ENCODE measurements at places on chromosomes 5 and 9.

GRCh38 chr9:107276966-107277710, 5.9 kb upstream of the RAD23B start:
- no peak for DNase-seq

- DNase-seq: no peak
Observed at GRCh38 chr5:91090995-91091394, 292.1 kb downstream of the ARRDC3 start.

DNA sequence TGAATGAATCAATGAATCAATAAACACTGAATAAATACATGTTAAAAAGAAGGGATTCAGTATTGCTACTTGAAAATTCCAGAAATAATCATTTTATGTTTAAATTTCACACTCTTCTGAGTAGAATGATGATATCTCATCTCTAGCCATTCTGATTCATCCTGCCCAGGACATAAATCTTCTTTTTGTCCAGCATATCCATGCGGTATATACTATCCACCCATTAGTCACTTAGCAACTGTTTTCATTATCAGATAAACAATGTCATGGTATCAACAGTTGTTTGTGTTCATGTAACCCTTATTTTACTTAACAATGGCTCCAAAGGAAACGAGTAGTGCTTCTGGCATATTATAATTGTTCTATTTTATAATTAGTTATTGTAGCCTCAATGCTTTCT, 432.4 kb upstream of the SMC2 start:
- no peak for DNase-seq

- peak; percentile 84 for DNase-seq
Observed at GRCh38 chr9:37800631-37801286, at the start of gene DCAF10. TSS of gene DCAF10 (plus strand) at chr9:37800797. CDS start at chr9:37800867, 70 bp downstream.

GRCh38 chr5:61370506-61370905, 38.4 kb downstream of the ZSWIM6 start:
- no peak for DNase-seq

DNA sequence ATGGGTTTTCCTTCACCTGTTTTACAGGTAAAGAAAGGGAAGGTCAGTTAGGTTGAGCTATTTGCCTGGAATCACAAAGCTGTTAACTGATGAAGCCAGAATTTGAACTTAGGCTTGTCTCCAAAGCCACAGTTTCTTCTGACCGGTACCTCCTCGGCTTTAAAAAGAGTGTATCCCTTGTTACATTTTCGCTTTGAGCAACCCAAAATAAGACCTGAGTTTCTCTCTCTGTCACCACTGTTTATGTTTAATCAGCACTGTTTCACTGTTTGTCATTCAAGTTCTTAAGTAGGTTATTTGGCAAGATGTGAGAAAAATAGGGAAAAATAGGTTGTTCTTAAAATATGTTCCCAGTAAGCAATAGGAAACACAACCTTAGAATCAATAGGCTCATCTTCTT, 84.6 kb downstream of the VCAN start:
- DNase-seq: no peak

- no peak for DNase-seq
Observed at GRCh38 chr9:127155314-127155960, 33.0 kb upstream of the ANGPTL2 start.

- no peak for DNase-seq
Observed at GRCh38 chr5:180600554-180601041, 9.3 kb upstream of the SCGB3A1 start.

DNA sequence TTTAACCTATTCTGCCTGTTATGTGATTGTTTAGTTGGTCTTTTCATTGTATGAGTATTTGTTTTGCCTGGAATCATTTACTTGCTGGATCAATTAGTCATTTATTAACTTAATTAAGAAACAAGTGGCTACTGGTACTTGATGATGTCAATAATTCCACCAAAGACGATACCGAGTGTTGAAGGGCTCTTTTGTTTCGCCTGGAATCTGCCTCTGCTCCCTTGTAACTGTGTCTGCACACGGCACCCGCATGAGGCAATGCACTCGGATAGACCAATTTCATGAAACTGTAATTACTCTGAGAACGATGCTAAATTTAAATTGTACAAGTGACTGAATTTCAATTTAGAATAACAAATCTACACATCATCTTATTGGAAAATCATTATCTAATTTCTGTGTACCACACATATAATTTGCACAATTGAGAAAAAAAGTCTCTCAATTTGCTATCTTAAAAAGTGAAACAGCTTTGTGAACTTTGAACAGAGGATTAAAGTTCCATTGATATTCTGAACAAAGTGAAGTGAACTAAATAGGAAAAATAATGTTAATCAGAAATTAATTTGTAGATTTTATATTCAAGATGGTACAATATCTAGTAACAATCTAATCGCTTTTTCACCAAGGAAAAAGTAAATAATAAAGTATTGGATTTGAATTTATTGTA, 143.2 kb downstream of the CTNND2 start:
- peak; percentile 47 for DNase-seq

- DNase-seq: no peak
Observed at GRCh38 chr9:36717276-36717675, 144.6 kb downstream of the MELK start.

DNA sequence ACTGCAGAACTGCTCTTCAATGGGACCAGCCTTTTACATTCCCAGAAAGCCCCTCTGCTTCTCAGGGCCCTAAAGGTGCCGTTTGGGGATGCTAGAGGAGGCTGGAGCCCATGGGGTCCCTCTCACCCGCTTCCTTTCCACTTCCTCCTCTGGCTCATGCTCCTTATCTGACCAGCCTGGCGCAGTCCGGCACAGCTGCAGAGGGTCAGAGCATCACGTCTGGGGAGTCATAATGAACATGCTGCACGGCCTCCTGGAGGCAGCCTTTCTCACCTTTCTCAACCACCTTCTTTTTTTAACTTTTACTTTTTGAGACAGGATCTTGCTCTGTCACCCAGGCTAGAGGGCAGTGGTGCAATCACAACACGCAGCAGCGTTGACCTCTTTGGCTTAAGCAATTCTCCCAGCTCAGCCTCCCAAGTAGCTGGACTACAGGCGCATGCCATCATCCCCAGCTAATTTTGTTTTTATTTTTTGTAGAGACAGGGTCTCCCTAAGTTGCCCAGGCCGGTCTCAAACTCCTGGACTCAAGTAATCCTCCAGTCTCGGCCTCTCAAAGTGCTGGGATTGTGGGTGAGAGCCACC, 15.1 kb upstream of the TCF7 start:
- no peak for DNase-seq

DNA sequence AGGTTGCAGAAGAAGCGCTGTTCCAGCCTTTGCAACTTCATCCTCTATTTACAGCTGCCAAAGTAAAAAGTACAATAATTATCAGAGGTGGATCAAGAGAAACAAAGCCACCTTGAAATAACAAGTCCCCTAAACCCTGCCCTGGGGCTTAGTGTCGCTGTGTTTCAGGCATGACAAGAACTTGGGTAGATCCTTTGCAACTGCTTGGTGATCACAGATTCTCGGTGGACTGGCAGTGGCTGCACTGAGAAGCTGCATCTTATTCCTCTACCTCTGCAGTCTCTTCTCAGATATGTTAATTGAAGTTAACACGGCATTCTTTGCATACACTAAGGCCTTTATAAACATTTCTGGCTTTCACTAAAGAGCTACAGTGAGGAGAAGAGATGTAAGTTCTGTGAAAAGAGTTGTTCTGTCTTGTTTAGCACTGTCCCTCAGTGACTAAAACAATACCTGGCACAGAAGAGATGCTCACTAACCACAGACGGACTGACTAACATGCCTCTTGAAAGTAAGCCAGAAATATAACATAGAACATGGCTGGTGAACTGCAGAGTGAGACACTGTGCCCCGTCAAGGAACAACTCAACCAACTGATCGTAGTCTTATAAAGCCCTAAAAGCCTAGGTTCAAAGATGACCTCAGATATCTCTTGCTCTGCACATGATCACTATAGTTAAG, 144.2 kb downstream of the MLLT3 start:
- DNase-seq: no peak

DNA sequence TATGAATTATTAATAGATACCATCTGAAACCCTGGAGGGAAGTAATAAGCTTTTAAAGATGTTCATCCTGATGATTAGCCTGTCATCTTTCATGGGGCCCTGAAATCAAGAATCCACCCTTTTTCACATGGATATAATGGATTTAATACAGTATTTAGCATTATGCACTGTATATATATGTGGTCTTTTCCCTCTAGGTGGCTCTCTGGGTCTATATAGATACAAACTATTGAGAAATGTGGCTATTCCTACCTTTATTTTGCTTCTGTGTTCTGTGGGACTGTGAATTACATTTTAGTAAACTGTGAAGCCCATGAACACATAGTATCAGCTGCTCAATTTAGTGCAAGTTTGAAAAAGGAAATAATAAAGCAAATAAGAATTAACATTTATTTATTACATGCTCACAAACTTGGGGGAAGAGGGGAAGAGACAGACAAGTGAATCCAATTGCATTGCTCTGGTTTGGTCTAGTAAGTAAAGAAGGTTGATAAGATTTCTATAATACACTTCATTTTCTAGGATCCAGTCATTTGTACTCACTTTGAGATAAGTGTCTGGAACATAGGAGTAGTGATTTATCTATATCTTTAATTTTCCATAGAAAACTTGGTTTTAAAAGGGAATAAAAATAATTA, 112.2 kb downstream of the SCAMP1 start:
- no peak for DNase-seq

DNA sequence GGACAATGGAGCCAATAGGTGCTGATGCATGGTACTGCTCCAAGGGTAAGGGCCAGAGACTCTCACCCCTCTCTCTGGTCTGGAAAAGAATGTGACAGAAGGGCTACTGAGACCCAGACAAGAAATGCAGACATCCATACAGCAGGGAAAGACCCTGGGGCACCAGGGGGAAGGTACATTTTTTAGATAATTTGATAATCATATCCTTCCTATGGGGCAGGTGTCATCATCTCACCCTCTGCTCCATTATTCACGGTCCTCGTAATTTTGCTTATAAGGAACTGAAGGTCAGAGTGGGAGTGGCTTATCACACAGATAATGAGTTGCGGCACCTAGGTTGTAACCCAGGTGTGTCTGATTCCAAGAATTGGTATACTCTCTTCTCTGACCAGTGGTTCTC, 90.0 kb downstream of the TRIM32 start:
- no peak for DNase-seq

GRCh38 chr5:169011009-169011408, 289.9 kb downstream of the SLIT3 start:
- DNase-seq: no peak

DNA sequence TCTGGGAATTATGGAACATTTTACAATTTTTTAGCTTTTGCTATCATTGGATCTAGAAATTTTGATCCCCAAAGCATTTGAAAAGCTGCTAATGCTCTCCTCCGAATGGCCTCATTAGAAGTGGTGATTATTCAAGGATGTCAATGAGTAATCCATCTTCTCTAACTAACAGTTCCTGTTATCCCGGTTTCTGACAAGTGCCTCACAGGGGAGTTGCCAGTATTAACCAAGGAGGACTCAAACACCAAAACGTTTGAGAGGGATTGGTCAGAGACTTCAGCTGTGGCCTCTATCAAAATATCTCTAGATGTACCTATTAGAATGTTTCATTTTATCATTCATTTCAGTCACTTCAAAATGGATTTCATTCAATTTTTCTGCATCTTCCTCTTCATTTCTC, 208.3 kb upstream of the ITGA1 start:
- no peak for DNase-seq

GRCh38 chr9:35679091-35679490, 5.4 kb downstream of the CA9 start:
- DNase-seq: no peak

GRCh38 chr5:33588654-33589372, 148.0 kb downstream of the TARS1 start:
- DNase-seq: peak; percentile 27

DNA sequence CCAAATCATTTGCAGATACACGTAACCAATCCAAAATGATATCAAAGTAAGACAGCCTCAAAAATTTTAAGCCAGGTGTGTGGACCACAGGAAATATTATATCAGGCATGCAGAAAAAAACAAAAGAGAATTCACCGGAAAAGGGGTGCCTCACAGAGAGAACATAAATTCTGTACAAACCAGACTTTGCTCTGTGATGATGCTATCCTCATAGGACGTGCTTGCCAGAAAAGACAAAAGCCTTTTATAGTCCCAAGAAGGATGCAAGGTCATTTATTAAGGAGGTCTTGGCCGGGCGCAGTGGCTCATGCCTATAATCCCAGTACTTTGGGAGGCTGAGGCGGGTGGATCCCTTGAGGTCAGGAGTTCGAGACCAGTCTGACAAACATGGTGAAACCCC, 16.8 kb upstream of the ATP6V1G1 start:
- no peak for DNase-seq

DNA sequence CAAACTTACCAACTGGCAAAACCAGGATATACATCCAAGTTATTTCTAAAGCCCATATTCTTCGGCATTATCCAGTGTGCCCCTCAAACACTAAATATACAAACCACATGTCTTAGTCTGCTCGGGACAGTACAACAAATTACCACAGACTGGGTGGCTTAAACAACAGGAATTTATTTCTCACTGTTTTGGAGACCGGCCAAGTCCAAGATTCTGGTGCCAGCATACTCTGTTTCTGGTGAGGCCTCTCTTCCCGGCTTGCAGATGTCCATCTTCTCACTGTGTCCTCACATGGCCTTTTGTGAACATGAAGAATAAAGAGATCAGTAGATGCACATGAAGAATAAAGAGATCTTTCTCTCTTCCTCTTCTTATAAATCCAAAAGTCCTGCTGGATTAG, 12.9 kb upstream of the SLCO6A1 start:
- DNase-seq: peak; percentile 5

DNA sequence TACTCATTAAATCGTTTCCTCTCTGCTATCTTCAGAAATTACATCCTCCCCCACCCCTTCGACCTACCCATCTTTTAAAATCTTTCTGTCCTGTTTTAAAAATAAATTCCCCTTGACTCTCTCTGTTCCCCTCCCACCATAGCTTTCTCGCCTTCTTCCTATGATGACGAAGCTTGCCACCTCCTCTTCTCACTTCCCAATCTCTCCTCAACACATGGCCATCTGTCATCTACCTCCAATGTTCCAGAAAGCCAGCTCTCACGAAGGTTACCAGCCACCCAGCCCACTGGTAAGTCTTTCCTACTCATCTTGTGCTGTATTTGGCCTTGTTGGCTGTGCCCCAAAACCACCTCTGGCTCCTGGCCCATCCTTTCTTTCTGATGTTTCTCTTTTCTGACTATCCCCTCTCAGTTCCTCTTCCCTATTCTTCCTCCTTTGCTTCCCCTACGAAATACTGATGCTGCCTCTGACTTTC, 346.3 kb downstream of the ENC1 start:
- no peak for DNase-seq

GRCh38 chr5:131983244-131983771, 28.1 kb downstream of the ACSL6 start:
- no peak for DNase-seq

Data from body of pancreas (tissue), 4 donors.